ENCODE measurements at places on chromosomes 12 and 14.

DNA sequence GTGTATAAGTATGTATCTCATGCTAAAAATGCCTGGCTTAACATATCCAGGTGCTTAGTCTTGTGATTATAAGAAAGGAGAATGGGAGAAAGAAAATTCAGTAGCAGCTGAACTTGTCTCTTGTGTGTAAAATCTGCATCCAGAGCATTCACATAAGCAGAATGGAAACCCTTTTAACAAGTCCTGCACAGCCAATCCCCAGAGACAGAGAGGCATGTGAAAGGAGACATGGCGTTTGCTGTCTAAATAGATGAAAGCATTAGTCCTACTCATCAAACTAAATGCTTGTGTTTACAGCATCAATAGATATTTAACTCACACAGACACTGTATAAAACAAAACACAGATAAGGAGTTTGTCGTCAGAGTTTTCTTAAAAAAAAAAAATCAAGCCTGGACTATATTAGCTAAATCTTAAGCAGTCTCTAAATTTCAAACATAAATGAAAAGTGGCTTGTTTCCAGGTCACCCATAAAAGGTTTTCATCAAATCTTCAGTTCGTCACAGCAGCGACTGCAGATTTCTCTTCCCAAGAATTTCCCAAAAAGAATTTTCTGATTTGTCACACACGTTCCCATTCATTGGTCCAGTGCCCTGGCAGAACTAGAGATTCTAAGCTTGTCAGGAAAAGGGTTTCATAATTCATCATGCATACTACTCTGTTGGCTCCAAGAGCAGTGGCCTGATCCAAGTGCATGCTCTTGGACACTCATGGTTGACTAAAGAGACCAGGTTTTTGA is 249.2 kb downstream of the BTG1 start:
- no peak for DNase-seq

- DNase-seq = no peak
Observed at GRCh38 chr14:105052110-105052458, 13.1 kb downstream of the GPR132 start.

DNA sequence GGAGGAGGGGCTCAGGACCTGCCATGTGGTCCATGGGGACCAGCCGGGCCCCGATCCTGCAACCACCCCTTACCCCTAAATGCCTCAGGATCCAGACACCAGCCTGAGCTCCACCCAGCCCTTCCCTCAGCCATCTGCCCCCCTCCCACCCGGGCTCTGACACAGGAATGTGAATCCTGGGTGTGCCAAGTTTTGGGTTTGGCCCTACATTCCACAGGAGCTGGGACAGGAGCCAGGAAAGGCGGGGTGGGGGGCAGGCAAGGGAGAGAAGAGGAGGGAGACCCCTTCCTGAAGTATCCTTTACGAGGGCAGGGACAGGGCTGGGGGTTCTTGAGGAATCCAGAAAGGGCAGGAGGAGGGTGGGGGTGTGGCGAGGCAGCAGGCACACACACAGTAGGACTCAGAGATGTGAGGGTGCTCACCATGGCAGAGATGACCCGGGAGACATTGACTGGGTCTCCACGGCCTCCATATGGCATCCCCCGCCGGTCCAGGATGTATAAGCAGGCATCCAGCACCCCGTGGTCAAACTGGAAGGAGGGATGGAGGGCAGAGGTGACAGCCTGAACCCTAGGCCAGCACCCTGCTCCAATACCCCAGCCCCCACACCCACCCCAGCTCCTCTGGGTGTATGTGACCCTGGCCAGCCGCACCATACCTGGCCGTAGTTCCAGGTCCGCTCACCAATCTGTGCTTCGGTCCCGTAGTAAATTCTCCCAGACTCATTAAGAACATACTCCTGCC is 3.5 kb downstream of the TGM1 start:
- DNase-seq = no peak

- no peak for DNase-seq
Observed at GRCh38 chr14:29648045-29648444, 279.6 kb downstream of the PRKD1 start.

- DNase-seq = no peak
Observed at GRCh38 chr12:46585854-46586621, 213.5 kb upstream of the SLC38A2 start.

- no peak for DNase-seq
Observed at GRCh38 chr12:29073631-29074239, 75.3 kb upstream of the FAR2 start.

DNA sequence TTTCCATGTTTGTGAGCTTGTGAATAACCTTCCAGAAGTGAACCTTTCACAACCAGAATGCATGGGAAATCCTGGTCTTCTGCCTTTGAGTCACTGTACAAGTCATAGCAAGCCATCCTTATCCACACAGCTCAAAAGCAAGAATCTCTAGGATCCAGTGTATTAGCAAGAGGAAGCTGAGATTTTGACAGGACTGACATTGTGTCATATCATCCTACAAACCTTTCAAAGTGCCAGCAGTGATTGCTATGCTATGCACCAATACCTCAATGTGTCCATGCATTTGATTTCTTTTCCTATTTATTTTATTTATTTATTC is 13.5 kb upstream of the NRDE2 start:
- DNase-seq = no peak

GRCh38 chr12:89970722-89971121 is 262.1 kb upstream of the ATP2B1 start:
- DNase-seq = no peak

DNA sequence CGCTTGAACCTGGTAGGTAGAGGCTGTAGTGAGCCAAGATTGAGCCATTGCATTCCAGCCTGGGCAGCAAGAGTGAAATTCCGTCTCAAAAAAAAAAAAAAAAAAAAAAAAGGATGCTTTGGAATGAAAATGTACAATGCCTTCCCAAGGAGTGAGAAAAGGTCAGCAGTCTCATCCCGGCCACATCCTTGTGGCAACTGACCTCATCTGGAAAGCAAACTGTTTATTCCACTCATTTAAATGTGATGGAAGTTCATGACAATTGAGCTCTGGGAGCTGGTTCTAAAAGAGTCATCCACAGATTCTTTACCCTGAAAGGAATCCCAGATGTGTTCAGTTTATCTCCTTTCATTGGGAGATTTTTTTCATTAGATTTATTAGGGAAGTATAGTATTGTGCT is 19.4 kb upstream of the LIMA1 start:
- DNase-seq = no peak

- DNase-seq = no peak
Observed at GRCh38 chr12:4958697-4959375, 49.1 kb downstream of the KCNA1 start.

DNA sequence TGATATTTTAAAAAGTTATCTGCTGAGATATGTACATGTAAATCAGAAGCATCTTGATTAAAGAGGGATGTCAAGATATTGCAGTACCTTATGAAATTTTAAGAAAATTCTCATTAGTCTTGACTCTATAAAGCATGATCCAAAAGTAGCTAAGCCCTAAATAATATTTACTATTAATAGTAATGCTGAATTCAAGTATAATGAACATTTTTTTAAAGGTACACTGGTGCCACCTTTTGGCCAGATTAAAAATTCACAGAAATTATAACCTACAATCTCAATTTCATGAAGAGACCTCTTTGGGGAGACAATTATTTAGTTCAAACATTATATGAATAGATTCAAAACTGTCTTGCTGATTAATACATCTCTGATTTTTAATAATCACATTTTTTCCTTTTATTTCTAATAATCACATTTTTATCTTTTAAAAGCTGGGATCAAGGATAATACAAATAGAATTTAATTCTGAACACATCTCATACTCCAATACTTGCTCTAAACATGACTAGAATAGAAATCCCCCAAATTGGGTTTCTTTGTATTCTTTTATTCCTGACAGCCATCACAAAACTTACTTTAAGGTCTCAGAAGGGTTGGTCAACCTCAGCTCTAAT is 13.4 kb downstream of the AKAP5 start:
- DNase-seq = peak; percentile 29

- no peak for DNase-seq
Observed at GRCh38 chr12:86172913-86173443, 83.2 kb downstream of the MGAT4C start.

GRCh38 chr12:54200412-54200811 is 11.6 kb upstream of the SMUG1 start:
- no peak for DNase-seq

DNA sequence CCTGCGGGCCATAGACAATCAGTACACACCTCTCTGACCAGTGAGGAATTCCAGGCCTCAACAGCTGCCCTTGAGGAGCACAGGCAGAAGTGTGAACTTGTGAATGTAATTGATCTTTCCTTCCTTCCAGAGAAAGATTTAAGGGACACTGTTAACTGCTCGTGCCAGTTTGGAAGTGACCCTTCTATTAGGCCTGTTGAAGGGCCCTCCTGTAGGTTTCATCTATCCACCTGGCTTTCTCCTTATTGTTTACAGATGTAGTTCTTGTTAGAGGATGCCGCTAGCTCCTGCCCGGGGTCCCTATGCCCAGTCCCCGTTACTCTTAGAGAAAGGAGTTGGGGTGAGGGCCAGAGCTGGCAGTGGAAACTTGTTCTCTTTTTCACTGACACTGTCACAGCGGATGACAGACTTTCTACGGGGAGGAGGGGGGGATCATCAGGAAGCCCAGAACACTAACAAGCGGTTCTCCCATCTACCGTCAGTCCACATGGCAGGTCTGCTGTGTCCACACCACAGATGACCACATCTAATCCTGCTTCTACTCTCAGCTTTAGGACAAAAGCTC is 42.6 kb downstream of the SH2B3 start:
- no peak for DNase-seq

GRCh38 chr14:103308717-103309616 is 25.1 kb upstream of the EIF5 start:
- DNase-seq = no peak

GRCh38 chr12:3364661-3365462 is 126.1 kb upstream of the PRMT8 start:
- no peak for DNase-seq

GRCh38 chr14:89955022-89955744 is 544 bp upstream of the TDP1 start:
- DNase-seq = no peak

DNA sequence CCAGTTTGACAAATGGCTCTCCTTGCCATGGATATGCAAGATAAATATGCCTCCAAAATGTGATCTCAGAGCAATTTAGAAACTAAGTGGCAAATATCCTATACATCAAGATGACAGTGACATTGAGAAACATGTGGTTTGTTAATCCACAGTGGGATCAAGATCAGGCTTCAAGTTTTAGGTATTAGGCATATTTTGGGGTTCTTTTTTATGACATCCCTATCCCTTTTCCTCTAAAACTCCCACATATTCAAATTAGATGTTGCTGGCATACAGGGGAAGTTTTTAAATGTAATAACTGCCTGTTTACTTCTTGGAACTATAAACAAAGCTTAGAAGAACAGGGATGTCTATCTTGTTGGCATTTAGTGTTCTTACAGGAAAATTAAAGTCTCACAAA is 179.4 kb downstream of the CRADD start:
- DNase-seq = no peak

DNA sequence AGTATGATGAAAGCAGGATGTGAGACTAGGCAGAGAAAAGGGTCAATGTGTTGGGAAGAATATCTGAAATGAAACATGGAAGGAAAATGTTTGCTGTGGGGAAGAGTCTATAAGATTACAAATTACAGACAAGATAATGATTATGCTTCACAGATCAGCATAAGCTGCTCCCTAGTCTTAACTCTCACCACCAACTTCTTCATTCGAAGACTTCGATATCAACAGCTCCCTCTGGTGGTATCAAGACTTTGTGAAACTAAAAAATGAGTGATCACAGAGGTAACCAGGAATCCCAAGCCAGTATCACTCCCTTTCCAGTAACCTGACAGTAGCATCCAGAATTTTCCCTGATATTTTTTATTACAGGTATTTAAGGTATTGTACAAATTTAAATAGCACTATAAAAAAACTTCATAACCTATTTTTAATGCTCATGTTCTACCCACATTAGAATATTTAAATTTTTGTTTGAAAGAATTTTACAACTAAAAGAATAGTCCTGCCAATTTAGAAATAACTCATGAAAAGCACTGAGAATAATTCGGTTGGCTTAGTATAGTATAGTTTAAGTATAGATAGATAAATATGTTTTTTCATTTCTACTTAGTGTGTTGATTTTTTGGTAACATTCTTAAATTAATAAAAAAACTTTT is 84.4 kb downstream of the C2CD5 start:
- DNase-seq = peak; percentile 31

GRCh38 chr12:101027200-101027599 is 182.8 kb downstream of the SLC5A8 start:
- no peak for DNase-seq

- no peak for DNase-seq
Observed at GRCh38 chr12:104935886-104936285, 22.2 kb downstream of the SLC41A2 start.

- DNase-seq = peak; percentile 54
Observed at GRCh38 chr12:65765436-65765813, 58.9 kb upstream of the HMGA2 start.

GRCh38 chr14:42322531-42323284 is 716.0 kb downstream of the LRFN5 start:
- DNase-seq = no peak

GRCh38 chr12:7923241-7924236 is 12.4 kb downstream of the SLC2A3 start:
- no peak for DNase-seq

DNA sequence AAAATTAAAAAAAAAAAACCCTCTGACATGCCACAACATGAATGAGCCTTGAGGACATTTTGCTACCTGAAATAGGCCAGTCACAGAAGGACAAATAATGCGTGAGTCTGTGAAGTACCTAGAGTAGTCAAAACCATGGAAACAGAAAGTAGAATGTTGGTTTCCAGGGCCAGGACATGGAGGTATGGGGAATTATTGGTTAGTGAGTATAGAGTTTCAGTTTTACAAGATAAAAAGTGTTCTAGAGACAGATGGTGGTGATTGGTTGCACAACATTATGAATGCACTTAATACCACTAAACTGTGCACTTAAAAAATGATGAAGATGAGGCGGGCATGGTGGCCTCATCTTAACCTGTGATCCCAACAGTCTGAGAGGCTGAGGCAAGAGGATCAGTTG is 47.6 kb upstream of the ZFP36L1 start:
- DNase-seq = no peak

DNA sequence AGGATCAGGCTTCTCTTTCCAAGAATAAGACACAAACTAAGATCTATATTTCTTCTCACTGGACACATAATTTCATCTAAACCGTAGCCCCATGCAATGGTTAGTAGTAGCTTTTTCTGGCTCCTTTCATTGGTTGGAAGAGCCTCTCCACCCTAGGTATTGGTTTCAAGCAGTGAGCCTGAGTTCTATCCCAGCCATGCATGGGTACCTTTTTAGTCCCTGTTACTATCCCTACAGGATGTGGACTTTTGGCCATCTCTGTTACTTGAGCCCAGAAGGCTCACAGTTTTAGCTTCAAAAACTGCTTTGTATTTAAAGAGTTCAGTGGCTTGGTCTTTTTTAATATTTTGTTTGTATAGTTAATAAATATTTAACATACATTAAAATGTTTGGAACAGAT is 16.1 kb downstream of the PPM1A start:
- no peak for DNase-seq

DNA sequence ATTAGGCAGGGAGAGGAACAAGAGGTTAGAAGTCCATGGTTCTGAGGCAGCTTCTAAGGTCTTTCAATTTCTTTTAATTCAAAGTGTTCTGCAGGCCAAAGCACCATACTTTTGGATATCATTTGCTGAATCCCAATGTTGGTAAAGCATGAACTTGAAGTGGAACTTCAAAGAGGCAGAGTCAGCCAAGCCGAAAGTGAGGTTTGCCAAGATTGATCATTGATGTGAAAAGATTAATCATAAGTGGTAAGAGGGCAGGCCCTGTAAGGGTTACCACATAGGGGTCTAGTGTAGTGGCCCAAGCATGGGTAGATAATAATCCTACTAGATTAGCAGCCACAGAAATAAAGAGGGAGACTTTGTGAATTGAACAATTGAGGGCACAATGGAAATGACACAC is 191.7 kb upstream of the DIO2 start:
- DNase-seq = no peak

- DNase-seq = no peak
Observed at GRCh38 chr12:42669553-42669952, 80.0 kb upstream of the PRICKLE1 start.
